Panc1 (cell line): ENCODE measurements at places on chromosomes 3 and 15. TPM values are rescaled to one million over a fixed set of nuclear protein-coding genes. Genes with fewer than 3 reads are reported as not detected.
A peak's percentile ranks its signal among the peaks of the same experiment; 100 is the strongest.

The C15orf62 gene
- total RNA-seq, result 0.33 TPM

The ROPN1B gene
- total RNA-seq, result 0.26 TPM

The ZNF80 gene
- total RNA-seq, result not detected

The IQCB1 gene
- total RNA-seq, result 20.1 TPM

The IGF2BP2 gene
- total RNA-seq, result 97.8 TPM

The ADCY5 gene
- total RNA-seq, result 1.4 TPM

GRCh38 chr3:63096248-63097058 lies 181.7 kb upstream of the SYNPR start:
- H3K4me1 ChIP-seq, result no peaks in the 10 kb centered on the region
- H3K4me3 ChIP-seq, result no peak overlapping the region
- H3K27ac ChIP-seq, result no peak overlapping the region
- H3K27me3 ChIP-seq, result no peaks in the 10 kb centered on the region
- H3K36me3 ChIP-seq, result no peaks in the 10 kb centered on the region
- DNase-seq, result no peak

DNA sequence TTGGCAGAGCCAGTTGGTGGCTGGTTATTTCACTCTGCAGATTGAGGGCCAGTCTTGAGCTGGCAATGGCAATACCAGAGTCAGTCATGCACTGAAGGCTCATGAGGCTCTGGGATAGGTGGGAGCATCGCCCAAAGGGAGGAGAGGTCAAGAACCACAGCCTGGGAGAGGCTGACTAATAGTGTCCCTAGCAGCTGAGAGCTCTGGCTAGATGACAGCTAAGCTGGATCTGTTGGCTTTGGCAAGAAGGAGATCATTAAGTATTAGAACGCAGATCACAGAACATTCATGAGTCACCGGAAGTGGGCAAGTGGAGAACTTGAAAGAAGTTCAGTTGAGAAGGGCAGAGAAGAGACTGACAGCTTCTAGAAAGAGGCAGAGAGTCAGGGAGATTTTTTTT lies 521.1 kb downstream of the NR2F2 start:
- no peak overlapping the region for H3K27ac ChIP-seq
- DNase-seq, result no peak
- no peaks in the 10 kb centered on the region for H3K4me1 ChIP-seq
- H3K36me3 ChIP-seq, result no peaks in the 10 kb centered on the region
- H3K27me3 ChIP-seq, result no peaks in the 10 kb centered on the region
- no peak overlapping the region for H3K4me3 ChIP-seq

DNA sequence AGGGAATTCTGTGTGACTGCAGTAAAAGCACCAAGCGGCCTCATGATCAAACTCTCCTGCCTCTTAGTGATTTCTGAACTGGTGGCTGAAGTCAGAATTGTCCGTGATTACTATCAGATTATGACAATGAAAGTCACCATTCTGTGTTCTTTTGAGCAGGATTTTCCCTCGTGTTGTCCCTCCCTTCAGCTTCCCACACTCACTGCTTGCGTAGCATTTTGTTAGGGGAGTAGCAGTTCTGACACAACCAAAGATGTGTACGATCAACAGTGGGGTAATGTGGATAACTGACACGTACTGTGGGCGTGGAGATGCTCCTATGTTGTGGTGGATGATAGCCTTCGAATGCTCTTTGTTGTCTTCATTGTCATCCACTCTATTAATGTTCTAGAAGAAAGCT lies 67.8 kb upstream of the ICE2 start:
- H3K4me3 ChIP-seq, result no peak overlapping the region
- no peaks in the 10 kb centered on the region for H3K36me3 ChIP-seq
- H3K27me3 ChIP-seq, result peaks cover 3% of the 10 kb centered on the region; the same call in 1 of the 2 replicates

- no peak overlapping the region for H3K4me3 ChIP-seq
- no peaks in the 10 kb centered on the region for H3K36me3 ChIP-seq
- H3K27ac ChIP-seq, result no peak overlapping the region
- no peaks in the 10 kb centered on the region for H3K4me1 ChIP-seq
- no peak for DNase-seq
Measured at GRCh38 chr3:143991713-143992112, 20.1 kb downstream of the DIPK2A start.

DNA sequence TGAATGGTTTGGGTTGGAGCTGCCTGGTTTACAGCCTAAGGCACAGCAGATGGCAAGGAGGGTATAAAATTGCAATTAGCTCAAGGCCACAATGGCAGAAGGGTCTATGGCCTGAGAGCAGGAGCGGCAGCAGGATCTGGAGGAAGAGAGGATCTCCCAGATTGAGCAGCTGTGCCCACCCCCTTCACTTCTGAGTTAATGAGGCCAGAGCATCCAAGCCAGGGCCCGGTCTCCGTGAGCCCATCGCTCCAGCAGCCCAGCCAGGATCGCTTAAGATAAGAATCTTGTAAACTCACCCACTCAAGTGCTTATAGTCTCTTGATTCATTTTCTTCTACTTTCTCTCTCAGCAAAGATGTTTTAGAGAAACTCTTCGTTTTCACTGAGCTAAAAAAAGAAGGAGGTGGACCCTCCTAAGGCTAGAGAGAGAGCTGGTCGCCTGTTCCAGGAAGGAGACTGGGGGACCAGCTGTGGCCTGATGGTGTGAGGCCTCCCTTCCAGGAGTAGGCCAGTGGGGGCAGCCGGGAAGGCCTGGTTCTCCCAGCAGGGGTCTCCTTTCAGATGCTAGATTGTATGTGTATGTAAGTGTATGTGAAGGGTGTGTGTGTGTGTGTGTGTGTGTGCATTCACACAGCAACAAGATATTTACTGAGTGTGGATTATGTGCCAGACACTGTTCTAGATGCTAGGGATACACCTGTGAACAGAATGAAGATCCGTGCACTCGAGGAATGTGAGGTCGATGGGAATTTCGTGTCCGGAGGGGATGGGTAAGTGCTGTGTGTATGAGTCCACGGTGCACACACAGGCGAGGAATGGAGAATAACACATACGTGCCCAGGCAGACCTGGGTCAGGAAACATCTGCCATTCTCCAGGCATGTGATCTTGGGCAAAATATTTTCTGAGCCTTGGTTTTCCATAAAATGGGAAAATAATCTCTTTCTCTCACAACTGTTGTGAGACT lies 18.6 kb downstream of the MAGEF1 start:
- DNase-seq, result no peak
- no peak overlapping the region for H3K27ac ChIP-seq
- H3K4me1 ChIP-seq, result no peaks in the 10 kb centered on the region
- no peaks in the 10 kb centered on the region for H3K27me3 ChIP-seq
- H3K36me3 ChIP-seq, result no peaks in the 10 kb centered on the region
- no peak overlapping the region for H3K4me3 ChIP-seq

- H3K36me3 ChIP-seq, result no peaks in the 10 kb centered on the region
- no peak for DNase-seq
- H3K27me3 ChIP-seq, result no peaks in the 10 kb centered on the region
- no peak overlapping the region for H3K27ac ChIP-seq
- no peaks in the 10 kb centered on the region for H3K4me1 ChIP-seq
Measured at GRCh38 chr3:3074551-3075257, 35.5 kb downstream of the IL5RA start.

GRCh38 chr3:170277833-170278580 lies 55.8 kb downstream of the PRKCI start:
- H3K4me3 ChIP-seq, result no peak overlapping the region
- no peak for DNase-seq
- no peak overlapping the region for H3K27ac ChIP-seq
- H3K36me3 ChIP-seq, result 0 out of 2 replicates have a peak, but pooled peaks cover 3% of the 10 kb centered on the region

DNA sequence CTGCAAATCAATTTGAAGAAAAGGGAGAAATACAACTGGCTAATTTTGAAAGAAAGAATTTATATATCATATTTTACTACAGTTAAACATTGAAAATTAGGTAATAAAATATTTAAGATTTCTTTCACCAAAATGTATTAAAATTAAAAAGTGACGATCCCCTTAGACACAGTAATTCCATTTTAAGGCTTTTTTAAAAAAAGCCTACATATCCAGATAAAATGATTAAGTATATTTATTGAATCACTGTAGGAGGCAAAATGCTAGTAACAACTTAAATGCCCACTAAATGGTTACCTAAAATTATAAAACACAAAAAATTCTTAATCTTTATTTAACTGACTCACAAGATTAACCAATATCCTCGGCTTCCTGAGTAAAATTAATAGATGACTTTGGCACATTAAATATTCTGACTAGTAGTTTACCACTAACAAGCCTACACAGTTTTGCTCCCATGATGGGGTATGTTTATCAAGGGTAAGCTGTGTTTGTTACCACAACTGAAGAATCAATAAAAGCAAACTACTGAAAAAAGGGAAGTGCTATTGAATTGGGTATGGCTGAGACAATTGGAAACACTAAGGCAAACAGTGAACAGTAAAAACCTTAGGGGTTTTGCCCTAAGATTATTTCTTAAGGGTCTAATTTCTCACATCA lies 28.4 kb downstream of the ANKRD28 start:
- H3K36me3 ChIP-seq, result peaks cover 2% of the 10 kb centered on the region; the same call in 1 of the 2 replicates
- DNase-seq, result no peak
- peaks cover 34% of the 10 kb centered on the region for H3K4me1 ChIP-seq
- H3K27ac ChIP-seq, result peak overlapping the region; percentile 88
- H3K27me3 ChIP-seq, result no peaks in the 10 kb centered on the region

- no peaks in the 10 kb centered on the region for H3K4me1 ChIP-seq
- H3K27me3 ChIP-seq, result no peaks in the 10 kb centered on the region
- H3K36me3 ChIP-seq, result no peaks in the 10 kb centered on the region
- H3K4me3 ChIP-seq, result no peak overlapping the region
- no peak overlapping the region for H3K27ac ChIP-seq
Measured at GRCh38 chr15:69729167-69729748, 276.6 kb downstream of the RPLP1 start.

DNA sequence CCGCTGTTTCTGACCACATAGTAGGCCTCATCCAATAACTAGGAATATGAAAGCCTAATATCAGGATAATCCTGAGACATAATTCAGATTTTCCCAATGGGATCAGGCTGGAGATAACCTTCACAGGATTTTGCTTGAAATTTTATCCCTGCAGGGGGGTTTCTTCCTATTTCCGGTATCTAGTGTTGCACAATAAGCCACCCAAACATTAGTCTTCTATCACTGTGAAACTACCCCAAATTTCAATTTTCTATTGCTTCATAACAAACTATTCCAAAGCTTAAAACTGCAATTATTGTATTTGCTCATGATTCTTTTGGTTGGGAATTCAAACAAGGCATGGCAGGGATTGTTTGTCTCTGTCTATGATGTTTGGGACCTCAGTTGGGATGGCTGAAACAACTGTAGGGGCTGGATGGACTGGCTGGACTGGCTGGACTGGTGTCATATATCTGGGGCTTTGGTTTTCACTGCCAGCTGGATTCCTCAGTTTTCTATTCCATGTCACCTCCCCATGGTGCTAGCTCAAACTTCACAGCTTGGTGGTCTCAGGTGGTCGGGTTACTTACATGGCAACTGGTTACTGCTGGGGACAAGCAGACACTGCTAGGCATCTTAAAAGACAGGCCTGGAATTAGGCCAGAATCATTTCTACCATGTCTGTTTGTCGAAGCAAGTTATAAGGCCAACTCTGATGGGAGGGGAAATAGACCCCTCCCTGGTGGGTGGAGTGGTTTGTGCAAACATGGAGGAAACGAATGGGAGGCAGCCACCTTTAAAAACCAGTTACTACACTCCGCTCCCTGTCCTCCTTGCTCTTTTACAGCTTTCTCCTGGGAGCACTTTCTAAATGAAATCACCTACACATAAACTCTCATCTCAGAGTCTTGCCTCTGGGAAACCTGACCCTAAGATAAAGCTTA lies 88.2 kb upstream of the STT3B start:
- no peaks in the 10 kb centered on the region for H3K36me3 ChIP-seq
- no peak overlapping the region for H3K4me3 ChIP-seq
- no peak for DNase-seq
- no peaks in the 10 kb centered on the region for H3K4me1 ChIP-seq

DNA sequence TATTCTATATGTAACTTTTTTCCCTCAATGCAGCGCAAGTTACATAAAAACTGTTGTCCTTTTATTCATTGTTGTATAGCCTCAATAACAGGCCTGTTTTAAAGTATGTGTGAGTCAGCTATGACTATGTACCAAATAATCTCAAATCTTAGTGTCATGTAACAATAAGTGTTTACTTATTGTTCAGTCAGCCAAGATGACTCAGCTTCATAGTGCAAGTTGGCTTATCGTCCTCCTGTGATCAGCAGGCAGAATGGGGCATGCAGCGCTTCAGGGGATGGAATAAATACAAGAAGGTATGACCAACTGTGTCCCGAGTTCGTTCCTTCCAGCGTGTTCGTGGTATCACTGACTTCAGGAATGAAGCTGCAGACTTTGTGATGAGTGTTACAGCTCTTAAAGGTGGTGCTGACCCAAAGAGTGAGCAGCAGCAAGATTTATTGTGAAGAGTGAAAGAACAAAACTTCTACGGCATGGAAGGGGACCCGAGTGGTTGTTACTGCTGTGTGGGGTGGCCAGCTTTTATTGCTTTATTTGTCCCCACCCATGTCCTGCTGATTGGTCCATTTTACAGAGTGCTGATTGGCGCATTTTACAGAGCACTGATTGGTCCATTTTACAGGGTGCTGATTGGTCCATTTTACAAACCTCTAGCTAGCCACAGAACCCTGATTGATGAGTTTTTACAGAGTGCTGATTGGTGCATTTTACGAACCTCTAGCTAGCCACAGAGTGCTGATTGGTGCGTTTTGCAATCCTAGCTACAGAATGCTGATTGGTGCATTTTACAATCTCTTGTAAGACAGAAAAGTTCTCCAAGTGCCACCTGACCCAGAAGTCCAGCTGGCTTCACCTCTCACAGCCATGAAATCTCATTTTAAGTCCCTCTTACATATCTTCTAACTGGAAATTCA lies 1016.0 kb downstream of the MCTP2 start:
- H3K36me3 ChIP-seq, result no peaks in the 10 kb centered on the region
- DNase-seq, result peak; percentile 91
- H3K4me1 ChIP-seq, result peaks cover 6% of the 10 kb centered on the region; the same call in 1 of the 2 replicates
- peak overlapping the region; percentile 24; the same call in 1 of the 2 replicates for H3K4me3 ChIP-seq
